ENCODE measurements at places on chromosomes 7 and 10.
A peak's percentile ranks its signal among the peaks of the same experiment; 100 is the strongest.

GRCh38 chr10:80154978-80155695 lies 22.6 kb downstream of the PLAC9 start:
- no peak for DNase-seq

GRCh38 chr10:35726846-35727245 lies 84.8 kb upstream of the FZD8 start:
- no peak for DNase-seq

GRCh38 chr10:132387764-132388210 lies 9.2 kb upstream of the PWWP2B start:
- peak; percentile 54 for DNase-seq

- DNase-seq = no peak
Measured at GRCh38 chr10:90855126-90855525, 2.7 kb downstream of the HTR7 start.

- no peak for DNase-seq
Measured at GRCh38 chr10:62380016-62380415, 5.8 kb downstream of the ZNF365 start.

GRCh38 chr7:157521061-157521731 lies 184.4 kb downstream of the DNAJB6 start:
- no peak for DNase-seq
